ENCODE measurements at places on chromosomes 16 and 17.

DNA sequence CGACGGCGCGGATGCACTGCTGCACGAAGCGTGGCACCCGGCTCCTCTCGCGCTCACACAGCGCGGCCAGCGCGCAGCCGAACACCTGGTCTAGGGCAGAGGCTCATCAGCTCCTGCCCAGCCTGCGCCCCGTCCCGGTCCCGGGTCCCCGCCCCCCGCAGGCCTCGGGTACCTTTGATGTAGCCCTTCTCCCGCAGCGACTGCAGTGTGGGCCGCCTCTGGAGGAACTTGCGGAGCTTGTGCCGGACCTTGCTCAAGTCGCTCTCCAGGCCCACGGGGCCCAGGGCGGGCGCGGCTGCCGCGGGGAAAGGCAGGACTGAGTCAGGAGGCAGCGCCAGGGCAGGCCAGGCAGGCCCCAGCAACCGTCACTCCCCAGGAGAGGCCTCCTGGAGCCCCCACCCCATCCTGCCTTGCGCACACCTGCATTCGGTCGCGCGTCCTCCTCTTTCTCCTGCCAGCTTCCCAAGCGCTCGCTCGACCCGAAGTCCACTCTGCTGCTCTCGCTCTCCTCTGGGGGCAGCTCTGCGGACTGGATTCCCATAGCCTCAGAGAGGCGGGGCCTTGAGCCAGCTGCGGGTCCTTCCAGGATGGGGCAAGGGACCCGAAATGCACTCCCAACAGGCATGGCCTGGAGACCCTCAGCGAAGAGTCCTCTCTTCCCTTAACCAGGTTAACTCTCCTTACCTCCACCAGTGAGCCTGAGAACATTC lies 36.0 kb downstream of the ARHGAP27 start:
- no peak for DNase-seq

- no peak for DNase-seq
Observed at GRCh38 chr17:55383771-55384642, 37.6 kb downstream of the MMD start.

DNA sequence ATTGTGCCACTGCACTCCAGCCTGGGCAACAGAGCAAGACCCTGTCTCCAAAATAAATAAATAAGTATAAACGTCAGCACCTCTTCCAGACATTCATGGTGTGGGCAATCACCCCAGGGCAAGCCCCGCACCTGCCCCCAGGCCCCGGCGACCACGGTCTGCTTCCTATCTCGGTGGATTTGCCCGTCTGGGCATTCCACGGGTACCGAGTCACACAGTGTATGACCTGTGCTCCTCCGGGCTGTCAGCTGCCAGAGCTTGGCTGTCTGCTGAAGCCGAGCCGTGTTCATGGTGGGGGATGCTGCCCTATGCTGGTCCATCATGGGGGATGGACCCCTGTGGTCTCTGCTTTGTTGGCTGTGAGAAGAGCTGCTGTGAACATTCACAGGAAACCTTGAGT lies 15.4 kb downstream of the CYBC1 start:
- DNase-seq = no peak

DNA sequence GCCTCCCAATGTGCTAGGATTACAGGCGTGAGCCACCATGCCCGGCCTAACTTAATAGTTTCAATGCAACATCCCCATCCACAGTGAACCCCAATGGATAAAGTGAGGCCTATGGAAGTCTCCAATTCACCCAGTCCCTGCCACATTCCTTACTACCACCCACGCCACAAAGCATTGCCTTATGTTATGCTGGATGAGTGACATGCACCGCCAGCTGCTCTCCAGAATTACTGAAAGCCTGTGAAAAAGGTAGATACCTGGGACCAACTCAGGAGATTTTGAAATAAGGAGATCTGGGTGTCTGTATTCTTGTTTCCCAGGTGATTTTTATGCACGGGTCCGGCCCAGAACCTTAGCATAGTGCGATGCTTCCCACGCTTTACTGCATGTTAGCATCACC lies 16.9 kb upstream of the GAS7 start:
- DNase-seq = no peak

- no peak for DNase-seq
Observed at GRCh38 chr16:66508914-66509496, 40.9 kb downstream of the TK2 start.

DNA sequence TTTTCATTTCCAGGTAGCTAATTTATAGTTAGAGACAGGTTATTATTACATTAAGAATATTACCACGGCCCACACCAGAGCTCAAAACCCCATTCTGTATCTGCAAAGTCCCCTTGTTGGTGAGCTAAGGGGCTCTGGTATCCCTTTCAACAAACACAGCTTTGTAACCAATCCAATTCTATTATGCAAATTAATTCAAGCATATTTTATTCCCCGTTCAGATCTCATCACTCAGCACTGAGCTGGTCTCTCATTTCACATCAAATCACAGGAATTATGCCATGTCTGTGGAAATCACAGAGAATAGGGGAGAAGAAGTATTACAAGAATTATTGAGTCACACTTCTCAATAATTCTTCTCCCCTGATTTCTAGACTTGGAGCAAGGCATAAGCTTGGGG lies 111.7 kb downstream of the CDH11 start:
- no peak for DNase-seq

DNA sequence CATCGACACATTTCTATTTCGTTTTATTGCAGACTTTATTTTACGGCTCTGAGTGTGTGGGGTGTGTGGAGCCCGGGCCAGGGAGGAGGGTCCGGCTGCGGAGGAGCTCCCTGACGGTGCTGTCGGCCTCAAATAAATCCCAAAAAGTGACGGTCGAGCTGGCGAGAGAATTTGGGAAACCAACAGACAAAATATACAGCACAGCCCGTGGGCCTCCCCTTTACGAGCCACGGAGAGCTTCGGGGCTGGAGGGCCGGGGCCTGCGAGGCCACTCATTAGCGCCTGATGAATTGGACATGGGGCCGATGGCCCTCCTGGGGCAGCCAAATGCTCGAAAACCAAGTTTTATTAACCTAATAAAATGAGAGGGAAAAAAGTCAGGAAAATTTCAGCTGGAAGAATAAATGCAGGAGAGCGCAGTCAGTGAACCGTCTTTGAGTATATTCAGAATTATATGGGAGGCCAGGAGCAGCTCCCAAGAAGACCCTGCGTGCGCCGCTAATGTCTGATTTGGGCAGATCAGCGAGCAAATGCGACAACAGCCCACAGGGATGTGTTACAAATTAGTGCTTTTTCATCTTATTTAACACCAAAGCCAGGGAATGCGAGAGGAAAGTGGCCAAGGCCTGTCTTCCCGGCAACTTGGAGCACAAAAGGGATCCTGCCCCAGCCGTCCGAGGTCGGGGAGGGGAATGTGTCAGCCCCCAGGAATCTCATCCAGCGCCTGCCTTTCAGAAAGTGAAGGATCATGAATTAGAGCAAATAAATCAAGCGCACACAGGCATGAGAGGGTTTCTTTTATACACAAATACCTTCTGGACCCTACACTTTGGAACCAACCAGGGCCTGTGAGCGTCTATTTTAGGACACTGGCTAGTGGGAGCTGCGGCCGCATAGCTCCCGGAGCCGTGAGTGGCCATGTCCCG lies 249.1 kb downstream of the C16orf95 start:
- no peak for DNase-seq

DNA sequence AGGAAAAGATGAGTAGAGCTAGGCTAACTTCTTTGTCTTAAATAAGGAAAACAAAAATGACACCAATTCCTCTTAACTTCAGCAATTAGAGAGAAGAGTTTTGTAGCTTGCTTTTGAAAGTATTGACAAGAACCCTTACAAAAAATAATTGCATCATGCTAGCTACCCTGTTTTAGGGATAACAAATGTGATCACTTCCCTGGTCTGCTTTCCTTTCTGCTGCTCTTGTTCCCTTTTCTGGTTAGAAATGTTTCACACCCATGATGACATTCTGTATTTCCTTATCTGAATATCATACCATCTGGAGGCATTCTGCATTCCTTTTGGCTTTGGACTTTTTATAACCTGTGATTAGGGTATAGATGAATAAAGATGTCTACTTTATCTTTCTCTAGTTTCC lies 9.9 kb upstream of the SMIM36 start:
- no peak for DNase-seq

GRCh38 chr17:48351911-48352332 lies 78.1 kb downstream of the SKAP1 start:
- DNase-seq = peak; percentile 46

DNA sequence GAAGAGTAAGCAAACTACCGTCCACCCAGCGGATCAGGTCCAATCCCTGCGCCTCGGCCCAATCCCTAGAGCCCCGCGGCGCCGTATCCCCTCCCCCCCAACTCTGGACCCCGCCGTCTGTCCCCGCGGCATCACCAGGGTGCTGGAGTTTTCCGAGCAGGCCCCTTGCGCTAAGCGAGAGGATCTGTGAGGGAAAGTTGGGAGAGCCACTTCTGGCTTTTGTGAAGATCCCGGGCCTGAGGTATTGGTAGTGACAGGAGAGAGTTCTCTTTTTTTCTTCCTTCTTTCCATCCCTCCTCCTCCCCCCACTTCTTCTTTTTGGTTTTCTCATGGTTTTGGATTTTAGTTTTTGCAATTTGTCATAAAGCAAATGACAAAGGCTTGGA lies 3.5 kb upstream of the DLX4 start:
- DNase-seq = no peak

- no peak for DNase-seq
Observed at GRCh38 chr17:66523378-66524200, 221.2 kb downstream of the PRKCA start.
